ENCODE measurements at places on chromosomes 6 and 20. TPM values are rescaled to one million over a fixed set of nuclear protein-coding genes. Genes with fewer than 3 reads are reported as not detected.
A peak's percentile ranks its signal among the peaks of the same experiment; 100 is the strongest.

- no peak for DNase-seq
Measured at GRCh38 chr6:132830334-132830751, 16.0 kb downstream of the RPS12 start.

- no peak for DNase-seq
Measured at GRCh38 chr6:160357088-160357487, 8.9 kb downstream of the SLC22A3 start.

DNA sequence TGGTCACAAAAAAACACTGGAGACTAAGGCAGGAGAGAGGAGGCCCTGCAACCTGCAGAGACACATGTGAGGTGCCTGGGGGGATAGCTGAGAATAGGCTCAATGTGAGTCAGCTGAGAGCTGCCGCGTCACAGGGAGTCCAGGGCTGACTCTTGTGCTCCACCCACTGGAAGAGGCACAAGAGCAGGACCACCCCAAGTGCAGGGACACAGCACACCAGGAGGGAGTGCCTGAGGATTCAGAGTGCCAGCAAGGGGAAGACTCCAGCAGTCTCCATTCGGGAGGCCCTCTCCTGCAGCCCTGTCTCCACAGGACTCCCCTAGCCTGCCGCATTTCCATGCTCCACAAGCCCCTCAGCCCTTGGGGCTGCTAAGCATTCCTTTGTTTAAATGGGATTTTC, 105.5 kb downstream of the HUS1B start:
- DNase-seq: no peak

- no peak for DNase-seq
Measured at GRCh38 chr20:41537865-41538264, 80.3 kb downstream of the CHD6 start.

- no peak for DNase-seq
Measured at GRCh38 chr6:10341605-10342004, 73.3 kb downstream of the TFAP2A start.

DNA sequence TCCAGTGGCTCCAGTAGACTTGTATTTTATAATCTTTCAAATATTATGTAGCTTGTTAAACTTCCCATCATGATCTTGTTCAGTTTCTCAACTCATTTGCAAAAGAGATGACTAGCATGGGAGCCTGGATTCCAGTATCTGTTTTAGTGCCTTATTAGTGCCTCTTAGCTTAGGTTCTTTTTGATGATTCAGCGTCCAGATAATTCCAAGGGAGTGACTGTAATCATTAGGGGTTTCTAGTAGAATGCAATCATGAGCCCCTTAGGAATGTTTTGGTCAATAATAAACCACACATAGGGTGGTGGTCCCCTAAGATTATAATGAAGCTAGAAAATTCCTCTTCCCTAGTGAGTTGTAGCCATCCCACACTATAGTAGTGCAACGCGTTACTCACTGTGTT, 7.0 kb downstream of the CD2AP start:
- no peak for DNase-seq

DNA sequence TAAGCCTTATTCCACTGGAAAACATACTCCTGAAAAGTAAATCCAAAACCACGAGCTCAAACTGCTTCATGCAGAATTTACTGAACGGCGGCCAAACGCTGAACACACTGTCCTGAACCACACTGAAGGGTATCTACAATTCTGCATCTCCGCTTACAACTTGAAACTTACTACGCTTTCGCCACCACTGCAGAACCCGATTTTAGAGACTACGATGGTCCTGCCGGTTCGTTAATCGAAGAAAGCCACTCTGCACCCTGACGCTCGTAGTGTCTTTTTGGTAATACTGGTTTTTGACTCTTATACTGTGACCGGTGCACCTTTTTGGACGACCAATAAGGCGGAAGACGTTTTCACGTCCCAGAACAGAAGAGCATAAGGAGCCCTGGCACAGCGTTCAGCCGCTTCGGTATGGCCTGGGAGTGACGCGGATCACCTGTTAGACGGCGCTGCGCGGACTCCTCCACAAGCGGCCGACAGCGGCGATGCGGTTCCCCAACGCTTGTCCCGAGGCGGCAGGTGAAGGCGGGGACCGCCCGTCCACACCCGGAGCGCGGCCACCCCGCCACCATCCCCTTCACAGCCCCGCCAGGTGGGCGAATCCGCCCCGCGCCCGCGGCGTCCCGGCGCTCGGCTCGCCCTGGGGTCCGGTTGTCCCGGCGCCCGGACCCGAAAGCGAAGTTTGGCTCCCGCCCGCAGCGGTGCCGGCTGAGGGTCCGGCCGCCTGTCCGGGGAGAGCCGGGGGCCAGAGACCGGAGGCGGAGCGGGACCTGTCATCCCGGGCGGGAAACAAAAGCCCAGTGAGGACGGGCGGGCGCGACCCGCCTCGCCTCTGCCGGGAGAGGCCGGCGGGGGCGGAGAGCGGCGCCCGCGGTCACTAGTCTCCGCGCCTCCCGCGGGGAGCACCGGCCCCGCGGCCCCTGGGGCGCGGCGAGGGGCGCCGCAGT, 784 bp downstream of the FKBP5 start:
- peak; percentile 25 for DNase-seq

DNA sequence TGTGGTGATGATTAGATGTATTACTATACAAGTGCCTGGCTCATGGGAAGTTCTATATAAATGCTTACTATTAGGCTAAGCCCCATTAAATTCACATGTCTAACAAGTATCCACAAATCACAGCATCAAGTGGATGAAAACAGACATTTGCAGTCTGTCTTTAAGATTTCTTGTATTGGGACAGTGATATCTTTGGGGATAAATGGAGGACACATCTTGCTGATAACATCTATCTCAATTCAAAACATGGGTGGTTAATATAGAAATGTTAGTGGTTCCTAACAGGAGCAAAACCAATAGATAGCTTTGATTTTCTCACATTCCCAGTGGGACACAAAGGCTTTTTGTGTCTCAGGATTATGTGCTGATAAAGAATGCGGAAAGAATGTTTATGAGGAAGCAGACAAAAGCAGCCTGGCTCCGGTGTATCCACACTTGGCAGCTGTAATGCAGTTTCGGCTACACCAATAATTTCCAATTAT, 29.3 kb downstream of the PTPRK start:
- DNase-seq: no peak

- DNase-seq: no peak
Measured at GRCh38 chr6:49499126-49499525, 597 bp upstream of the GLYATL3 start.

DNA sequence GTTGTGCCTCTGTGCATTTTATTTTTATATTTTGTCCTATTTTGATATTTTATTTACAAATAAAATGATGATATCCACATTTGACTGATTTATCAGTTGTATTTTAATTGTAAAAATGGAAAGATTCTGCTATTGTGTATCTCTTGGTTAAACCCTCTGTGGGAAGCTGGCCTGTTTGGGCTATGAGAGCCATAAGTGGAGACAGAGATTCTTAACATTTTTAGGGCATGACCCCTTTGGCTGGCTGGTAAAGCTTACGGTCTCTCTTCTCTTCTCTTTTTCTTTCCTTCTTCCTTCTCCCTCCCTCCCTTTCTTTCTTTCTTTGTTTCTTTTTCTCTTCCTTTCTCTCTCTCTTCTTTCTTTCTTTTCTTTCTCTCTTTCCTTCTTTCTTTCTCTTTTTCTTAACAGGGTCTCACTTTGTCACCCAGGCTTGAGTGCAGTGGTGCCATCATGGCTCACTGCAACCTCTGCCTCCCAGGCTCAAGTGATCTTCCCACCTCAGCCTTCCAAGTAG, 172.3 kb upstream of the CDYL start:
- DNase-seq: no peak

GRCh38 chr6:26345832-26346231, 19.2 kb upstream of the BTN3A2 start:
- DNase-seq: no peak

DNA sequence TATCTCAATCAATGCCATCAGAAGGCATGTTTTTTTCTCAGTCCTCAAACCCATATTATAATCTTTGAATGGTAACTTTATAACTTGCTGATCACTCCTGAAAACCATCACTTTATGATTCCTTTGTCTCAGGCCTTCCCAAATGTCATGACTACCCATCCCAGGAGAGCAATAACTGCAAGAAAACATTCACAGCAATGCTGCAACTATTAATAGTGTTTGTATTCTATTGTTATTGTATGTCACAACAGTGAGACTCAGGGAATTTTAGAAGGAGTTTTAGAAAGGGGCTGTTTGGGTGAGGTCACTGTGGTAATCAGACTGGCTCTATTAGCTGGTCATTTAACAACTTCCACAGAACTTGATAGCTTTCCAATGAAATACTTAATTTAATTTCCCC, 301.4 kb upstream of the TBX18 start:
- DNase-seq: no peak

GRCh38 chr6:168147205-168147738, 68.3 kb upstream of the FRMD1 start:
- no peak for DNase-seq

DNA sequence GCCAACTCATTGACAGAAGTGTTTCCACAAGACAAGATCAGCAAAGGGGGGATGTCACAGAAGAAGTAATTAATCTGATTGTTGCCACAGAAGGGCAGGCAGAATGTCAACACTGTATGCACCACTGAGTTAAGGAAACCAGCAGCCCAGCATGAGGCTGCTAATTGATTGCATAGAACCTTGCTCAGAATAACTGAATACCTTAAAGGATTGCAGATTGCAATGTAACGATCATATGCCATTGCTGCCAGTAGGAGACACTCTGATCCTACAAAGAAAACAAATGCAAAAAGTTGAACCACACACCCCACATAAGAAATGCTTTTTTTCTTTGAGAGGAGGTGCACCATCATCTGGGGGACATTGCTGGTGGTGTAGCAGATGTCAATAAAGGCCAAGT, 13.1 kb downstream of the OR5V1 start:
- DNase-seq: no peak

DNA sequence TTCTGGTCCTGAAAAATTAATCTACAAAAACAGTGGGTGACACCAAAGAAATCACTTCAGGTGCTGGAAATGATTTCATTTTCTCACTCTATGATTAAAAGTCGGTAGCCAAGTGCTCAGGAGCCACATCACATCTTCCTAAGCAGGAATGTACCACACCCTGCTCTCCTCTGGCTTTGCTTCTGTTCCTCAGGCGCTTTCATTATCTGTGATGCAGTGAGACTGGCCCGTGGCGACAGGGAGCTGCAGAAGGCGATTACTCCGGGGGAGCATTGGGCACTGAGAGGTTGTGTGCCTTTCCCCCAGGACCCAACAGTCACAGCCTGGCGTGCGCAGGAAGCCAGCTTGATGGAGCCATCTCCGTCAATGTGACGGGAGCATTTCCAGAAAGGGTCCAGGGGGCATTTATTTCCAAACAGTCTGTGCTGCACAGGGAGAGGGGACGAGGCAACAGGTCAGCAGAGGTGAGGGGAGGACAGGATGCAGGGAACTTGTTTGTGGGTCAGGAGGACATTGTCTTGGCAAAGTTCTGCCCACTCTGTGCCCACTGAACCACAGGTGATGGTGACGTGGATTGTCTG, 5.6 kb upstream of the ZNF831 start:
- no peak for DNase-seq

- DNase-seq: no peak
Measured at GRCh38 chr20:45685896-45686295, 15.9 kb upstream of the WFDC11 start.

DNA sequence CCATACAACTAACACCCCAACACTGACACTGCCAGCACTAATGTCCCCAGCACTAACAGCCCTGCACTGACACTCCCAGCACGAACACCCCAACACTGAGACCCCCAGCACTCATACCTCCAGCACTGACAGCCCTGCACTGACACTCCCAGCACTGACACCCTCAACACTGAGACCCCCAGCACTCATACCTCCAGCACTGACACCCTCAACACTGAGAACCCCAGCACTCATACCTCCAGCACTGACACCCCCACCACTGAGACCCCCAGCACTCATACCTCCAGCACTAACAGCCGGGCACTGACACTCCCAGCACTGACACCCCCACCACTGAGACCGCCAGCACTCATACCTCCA, 57.2 kb downstream of the ERMARD start:
- no peak for DNase-seq

GRCh38 chr20:1467355-1468116, 887 bp upstream of the NSFL1C start:
- DNase-seq: no peak

- DNase-seq: peak; percentile 68
Measured at GRCh38 chr6:166173281-166173951, 5.8 kb upstream of the TBXT start.

DNA sequence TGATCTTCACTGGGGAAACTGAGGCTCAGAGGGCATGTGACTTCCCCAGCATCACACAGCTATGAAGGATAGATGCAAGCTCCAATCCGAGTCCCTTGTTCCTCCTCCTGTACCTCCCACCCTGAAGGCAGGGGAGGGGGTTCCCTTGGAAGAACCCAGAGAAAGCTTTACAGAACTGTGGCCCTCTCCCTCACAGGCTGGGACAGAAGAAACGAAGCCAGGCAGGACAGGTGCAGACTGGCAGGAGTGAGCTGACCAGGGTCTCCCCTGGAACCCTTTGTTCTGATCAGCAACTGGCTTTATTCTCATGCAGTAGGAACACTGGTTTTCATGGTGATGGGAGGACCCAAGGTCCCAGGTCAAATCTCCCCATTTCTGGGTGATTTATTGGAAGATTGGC, 90.2 kb downstream of the TMEM242 start:
- DNase-seq: no peak

The CD24 gene
- total RNA-seq: 17.6 TPM

The TSHZ2 gene
- 0.36 TPM for total RNA-seq

The ANKRD60 gene
- total RNA-seq: not detected

The DSE gene
- 75.1 TPM for total RNA-seq

The ZBP1 gene
- total RNA-seq: 6.3 TPM

The SLC17A5 gene
- total RNA-seq: 4.4 TPM

The HMGCLL1 gene
- total RNA-seq: not detected

The IL20RA gene
- 0.08 TPM for total RNA-seq

The PRL gene
- 20.3 TPM for total RNA-seq

The CALHM4 gene
- not detected for total RNA-seq

The MYMX gene
- not detected for total RNA-seq

The WFDC2 gene
- not detected for total RNA-seq

The HLA-DPA1 gene
- 707 TPM for total RNA-seq

Measured in GM12878 (cell line).